ENCODE measurements at places on chromosomes 6 and 20. TPM values are rescaled to one million over a fixed set of nuclear protein-coding genes. Genes with fewer than 3 reads are reported as not detected.

Gene SDCBP2
- total RNA-seq, result 34.5 TPM

Gene OR12D3
- total RNA-seq, result not detected

DNA sequence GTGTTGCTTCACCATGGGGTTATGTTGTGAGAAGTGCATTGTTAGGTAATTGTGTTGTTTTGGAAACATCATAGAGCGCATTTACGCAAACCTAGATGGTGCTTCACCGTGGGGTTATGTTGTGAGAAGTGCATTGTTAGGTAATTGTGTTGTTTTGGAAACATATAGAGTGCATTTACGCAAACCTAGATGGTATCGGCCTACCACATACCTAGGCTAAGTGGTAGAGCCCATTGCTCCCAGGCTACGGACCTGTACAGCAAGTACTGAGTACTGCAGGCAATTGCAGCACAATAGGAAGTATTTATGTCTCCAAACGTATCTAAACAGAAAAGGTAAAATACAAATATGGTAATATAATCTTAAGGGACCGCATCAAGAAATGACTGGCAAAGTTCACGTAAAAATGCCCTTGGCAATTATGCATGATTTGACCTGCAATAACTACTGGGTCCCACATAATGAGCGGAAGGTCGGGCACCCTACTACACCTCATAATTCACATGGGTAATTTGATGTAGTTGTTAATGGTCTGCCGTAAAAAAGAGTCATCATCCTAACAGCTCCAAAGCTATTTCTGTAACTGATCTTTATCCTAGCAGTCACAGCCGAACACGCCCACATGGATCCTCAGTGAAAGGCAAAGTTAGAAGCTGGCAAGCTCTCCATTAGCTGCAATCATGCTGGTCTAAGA, 76.0 kb downstream of the RSPH3 start:
- no peaks in the 10 kb centered on the region for H3K36me3 ChIP-seq
- DNase-seq, result no peak
- no peaks in the 10 kb centered on the region for H3K27me3 ChIP-seq
- H3K4me3 ChIP-seq, result no peak overlapping the region

DNA sequence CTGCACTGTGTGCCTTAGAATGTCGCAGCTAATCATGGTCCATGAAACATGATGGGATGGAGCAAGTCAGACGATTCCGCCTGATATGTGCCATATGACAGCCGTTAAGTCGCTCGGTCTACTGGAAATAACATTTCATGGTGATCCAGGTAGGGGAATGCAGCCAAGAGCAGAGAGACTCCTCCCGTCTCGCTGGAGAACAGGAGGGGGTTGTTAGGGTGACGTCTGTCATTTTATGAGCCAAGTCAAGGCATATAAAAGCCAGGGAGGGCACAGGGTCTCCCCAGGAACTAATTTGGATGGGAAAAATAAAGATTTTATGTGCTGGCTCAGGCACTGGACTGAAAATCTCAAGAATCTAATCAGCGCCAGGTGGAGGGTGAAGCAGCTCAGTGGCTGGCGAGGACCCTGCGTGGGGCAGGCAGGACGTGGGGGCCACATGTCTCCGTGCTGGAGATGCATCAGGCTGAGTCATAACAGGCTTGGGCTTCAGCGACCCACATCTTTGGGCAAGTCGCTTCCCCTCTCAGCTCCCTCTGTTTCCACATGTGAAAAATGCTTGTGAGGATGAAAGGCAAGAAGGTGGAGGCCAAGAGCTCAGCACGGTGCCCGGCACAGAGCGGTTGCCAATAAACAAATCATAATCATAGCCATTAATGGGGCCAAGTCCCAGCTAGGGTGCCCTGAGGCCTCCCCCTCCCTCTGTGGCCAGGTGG, 234.6 kb downstream of the ANKRD60 start:
- H3K27me3 ChIP-seq, result no peaks in the 10 kb centered on the region
- no peak overlapping the region for H3K27ac ChIP-seq
- H3K36me3 ChIP-seq, result no peaks in the 10 kb centered on the region
- no peak for DNase-seq
- no peak overlapping the region for H3K4me3 ChIP-seq

DNA sequence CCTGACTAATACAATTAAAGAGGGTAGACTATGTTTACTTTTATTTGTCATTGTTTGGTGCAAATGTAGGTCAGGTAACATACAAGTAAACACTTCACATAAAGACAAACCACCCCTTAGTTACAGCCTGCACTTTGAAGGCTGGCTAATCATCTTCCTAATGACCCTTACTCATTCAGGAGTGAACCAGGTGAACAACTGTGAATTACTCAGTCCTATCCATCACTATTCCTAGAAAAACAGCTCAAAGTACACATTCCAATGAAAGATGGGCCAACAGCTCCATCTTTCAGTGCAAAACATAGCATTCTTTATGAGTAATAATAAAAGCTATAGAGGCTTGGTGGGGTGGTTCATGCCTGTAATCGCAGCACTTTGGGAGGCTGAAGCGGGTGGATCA, 78.2 kb downstream of the FRK start:
- no peaks in the 10 kb centered on the region for H3K36me3 ChIP-seq
- H3K27me3 ChIP-seq, result no peaks in the 10 kb centered on the region
- H3K4me1 ChIP-seq, result no peaks in the 10 kb centered on the region
- H3K4me3 ChIP-seq, result no peak overlapping the region
- no peak for DNase-seq

Gene LHFPL5
- not detected for total RNA-seq

GRCh38 chr6:156879591-156879990, 102.4 kb downstream of the ARID1B start:
- no peaks in the 10 kb centered on the region for H3K27me3 ChIP-seq
- H3K4me3 ChIP-seq, result no peak overlapping the region
- H3K36me3 ChIP-seq, result no peaks in the 10 kb centered on the region
- H3K4me1 ChIP-seq, result peaks cover 78% of the 10 kb centered on the region

GRCh38 chr6:119610265-119610664, 260.7 kb upstream of the MAN1A1 start:
- H3K36me3 ChIP-seq, result no peaks in the 10 kb centered on the region
- no peak overlapping the region for H3K4me3 ChIP-seq
- no peak for DNase-seq
- no peaks in the 10 kb centered on the region for H3K4me1 ChIP-seq

GRCh38 chr20:53148771-53149147, 176.6 kb downstream of the TSHZ2 start:
- no peaks in the 10 kb centered on the region for H3K27me3 ChIP-seq
- H3K4me1 ChIP-seq, result no peaks in the 10 kb centered on the region
- no peak for DNase-seq

Gene LRFN2
- total RNA-seq, result not detected

Gene PTPRA
- 104 TPM for total RNA-seq

DNA sequence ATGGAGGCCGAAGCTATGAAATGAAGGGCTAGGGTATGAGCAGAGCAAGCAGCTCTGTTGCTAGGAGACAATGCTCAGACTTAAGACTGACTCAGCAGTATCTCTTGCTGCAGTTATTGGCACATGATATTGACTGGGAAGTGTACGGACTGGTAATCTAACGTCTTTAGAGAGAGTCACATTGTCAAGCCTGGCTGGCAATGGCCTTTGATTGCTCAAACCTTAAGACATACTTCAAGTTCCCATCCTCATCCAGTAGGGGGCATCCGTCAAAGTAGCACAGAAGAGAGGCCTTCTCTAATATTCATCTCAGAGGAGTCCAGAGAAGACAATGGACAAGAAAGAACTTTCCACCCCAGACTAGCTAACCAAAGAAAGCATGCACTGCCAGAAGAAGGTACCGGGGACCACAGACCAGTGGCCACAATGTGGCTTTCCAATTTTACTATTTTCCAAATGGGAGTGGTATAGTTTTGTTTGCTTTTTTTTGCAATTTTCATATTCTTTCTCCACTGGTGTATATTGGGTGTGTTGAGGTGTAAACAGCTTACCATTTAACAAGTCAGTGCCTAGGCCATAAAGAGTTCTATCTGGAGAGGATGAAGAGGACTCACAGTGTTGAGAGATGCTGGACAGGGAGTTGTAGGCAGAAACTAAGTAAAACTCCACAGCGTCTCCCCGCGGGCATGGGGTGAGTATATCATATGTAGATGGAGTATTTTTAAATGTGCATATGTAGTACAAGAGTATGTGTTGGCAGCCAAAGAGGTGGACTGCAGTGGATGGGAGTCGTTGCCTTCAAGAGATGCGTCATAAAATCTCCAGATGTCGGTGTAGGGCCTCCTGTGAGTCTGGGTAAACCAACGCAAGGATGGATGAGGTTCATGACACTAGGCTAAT, 36.7 kb downstream of the LRFN2 start:
- peak; percentile 51 for DNase-seq
- H3K27me3 ChIP-seq, result no peaks in the 10 kb centered on the region
- no peaks in the 10 kb centered on the region for H3K36me3 ChIP-seq
- H3K27ac ChIP-seq, result no peak overlapping the region
- peaks cover 49% of the 10 kb centered on the region for H3K4me1 ChIP-seq

Gene KIF25
- total RNA-seq, result not detected

DNA sequence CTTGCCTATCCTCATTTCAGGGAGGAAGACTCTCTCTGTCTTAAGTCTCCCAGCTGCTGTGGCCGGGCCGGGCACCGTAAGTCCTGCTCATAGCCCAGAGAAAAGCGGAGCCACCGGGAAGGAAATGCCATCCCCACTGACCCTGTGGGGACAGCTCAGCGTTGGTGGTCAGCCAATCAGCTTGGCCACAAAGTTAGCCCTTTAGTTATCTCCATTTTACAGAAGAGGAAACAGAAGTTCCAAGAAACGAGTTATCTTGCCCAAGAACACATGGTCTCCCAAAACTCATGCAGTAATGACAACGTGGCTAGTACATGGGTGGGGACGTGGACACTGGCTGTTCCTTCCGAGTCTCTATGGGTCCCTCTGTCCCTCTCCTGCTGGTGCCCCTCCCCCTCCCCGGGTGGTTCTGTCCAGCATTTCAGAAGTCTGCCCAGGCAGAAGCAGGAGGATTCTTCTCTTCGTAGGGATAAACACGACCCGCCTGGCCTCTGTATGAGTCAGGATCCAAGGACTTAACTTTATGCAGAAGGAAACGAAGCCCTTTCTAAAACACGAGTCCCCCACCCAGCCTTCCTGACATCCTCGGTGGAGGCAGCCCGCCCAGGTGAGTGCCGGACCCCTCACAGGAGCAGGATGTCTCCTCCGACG, 273.8 kb downstream of the CDH4 start:
- no peaks in the 10 kb centered on the region for H3K36me3 ChIP-seq
- no peaks in the 10 kb centered on the region for H3K27me3 ChIP-seq
- H3K4me1 ChIP-seq, result no peaks in the 10 kb centered on the region
- no peak for DNase-seq
- no peak overlapping the region for H3K4me3 ChIP-seq

Gene SRSF12
- 0.88 TPM for total RNA-seq

GRCh38 chr6:111263837-111264236, 176.5 kb downstream of the SLC16A10 start:
- no peak overlapping the region for H3K4me3 ChIP-seq
- H3K27ac ChIP-seq, result no peak overlapping the region
- DNase-seq, result no peak
- peaks cover 11% of the 10 kb centered on the region for H3K4me1 ChIP-seq
- H3K36me3 ChIP-seq, result peaks cover 12% of the 10 kb centered on the region

DNA sequence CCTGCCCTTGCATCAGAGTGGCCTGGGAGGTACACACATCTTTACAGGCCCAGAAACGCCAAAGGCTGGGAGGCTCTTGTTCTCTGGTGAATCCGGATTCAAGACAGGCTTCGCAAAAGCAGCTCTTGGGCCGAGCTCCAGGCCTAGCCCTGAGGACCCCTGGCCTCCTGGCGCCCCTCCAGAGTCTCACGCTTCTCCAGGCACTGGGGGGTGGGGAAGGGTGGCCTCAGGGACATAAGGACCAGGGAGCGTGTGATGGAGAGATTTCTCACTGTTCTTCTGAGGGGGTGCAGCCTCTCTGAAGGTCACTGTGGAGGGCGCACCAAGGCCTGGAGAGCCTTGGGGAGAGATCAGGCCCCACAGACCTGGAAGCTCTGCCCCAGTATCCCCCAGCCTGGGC, 349.2 kb downstream of the ZFAND3 start:
- no peak for DNase-seq
- H3K4me1 ChIP-seq, result peaks cover 12% of the 10 kb centered on the region
- H3K27ac ChIP-seq, result no peak overlapping the region
- H3K4me3 ChIP-seq, result no peak overlapping the region

DNA sequence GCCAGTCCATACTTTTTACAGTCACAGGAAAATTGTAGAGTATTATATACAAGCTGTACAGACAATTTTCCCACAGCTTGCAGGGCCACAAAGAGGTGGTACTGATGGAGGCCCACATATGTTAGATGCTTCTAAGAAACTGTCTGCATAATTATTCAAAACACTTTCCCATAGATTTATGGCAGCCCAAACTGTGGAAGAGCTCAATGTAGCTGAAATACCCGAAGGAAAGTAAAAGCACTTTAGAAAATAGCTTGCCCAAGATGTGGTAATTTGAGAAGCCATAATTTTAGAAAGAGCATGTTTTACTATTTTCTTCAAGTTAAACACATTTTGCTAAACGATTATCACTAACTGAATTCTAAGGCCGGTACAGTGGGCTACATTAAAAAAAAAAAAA, 36.9 kb downstream of the GMDS start:
- H3K27me3 ChIP-seq, result no peaks in the 10 kb centered on the region
- H3K4me3 ChIP-seq, result no peak overlapping the region
- H3K27ac ChIP-seq, result no peak overlapping the region
- H3K4me1 ChIP-seq, result peaks cover under 1% of the 10 kb centered on the region
- DNase-seq, result no peak

GRCh38 chr6:118665011-118665410, 13.6 kb upstream of the CEP85L start:
- H3K36me3 ChIP-seq, result no peaks in the 10 kb centered on the region
- no peak overlapping the region for H3K27ac ChIP-seq
- H3K27me3 ChIP-seq, result no peaks in the 10 kb centered on the region
- H3K4me1 ChIP-seq, result no peaks in the 10 kb centered on the region

GRCh38 chr6:125363824-125364165, 62.0 kb upstream of the HDDC2 start:
- no peak for DNase-seq
- no peak overlapping the region for H3K27ac ChIP-seq
- no peaks in the 10 kb centered on the region for H3K27me3 ChIP-seq
- H3K36me3 ChIP-seq, result no peaks in the 10 kb centered on the region

Gene TTK
- total RNA-seq, result 0.33 TPM

DNA sequence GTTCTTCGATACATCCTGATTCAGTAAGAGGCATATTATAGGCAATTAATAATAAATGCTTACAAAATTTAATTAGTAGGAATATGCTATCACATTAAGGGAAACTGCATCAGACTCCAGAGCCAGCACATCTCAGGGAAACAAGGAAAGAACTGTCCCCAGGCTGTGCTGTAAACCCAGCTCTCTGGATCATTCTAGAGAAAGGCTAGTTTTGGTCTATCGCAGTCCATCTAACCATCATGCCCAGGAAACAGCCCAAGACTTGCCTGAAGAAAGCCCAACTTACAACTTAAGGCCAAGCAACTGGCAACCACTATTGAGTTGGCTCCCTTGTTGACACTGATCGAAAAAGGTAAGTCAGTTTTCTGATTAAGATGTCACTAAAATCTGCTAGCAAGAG, 11.3 kb downstream of the MAP3K5 start:
- no peak overlapping the region for H3K27ac ChIP-seq
- no peak for DNase-seq
- no peak overlapping the region for H3K4me3 ChIP-seq
- peaks cover 49% of the 10 kb centered on the region for H3K4me1 ChIP-seq
- no peaks in the 10 kb centered on the region for H3K36me3 ChIP-seq

Gene CNPY3
- total RNA-seq, result 60.0 TPM

Gene TTBK1
- 0.11 TPM for total RNA-seq

Gene OXT
- not detected for total RNA-seq

Data from thyroid gland (tissue), 4 donors.